Kidney (tissue), 22 donors: ENCODE measurements at places on chromosomes 3 and 15. TPM values are rescaled to one million over a fixed set of nuclear protein-coding genes. Genes with fewer than 3 reads are reported as not detected.

GRCh38 chr3:43755516-43756200 is 64.9 kb downstream of the ABHD5 start:
- DNase-seq: no peak

- DNase-seq: no peak
Measured at GRCh38 chr15:100958326-100959065, 39.3 kb downstream of the LRRK1 start.

Gene CDHR4
- polyA plus RNA-seq: not detected

DNA sequence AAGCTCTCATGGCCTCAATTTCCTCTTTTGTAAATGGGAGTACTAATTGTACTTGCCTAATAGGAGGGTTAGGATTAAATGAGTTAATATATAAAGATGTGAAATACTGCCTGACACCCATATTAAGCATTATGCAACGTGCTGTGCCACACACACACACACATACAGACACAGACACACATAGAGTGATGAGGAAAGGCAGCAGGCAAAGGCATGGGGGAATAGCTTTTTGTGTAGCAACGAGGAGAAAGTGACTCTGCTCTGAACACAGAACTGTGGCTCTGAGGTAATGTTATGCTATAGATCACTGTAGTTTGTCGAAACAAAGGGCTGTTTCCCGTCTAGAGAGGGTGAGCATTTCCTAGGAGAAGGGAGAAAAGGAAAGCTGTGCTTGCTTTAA is 233.3 kb upstream of the SLCO3A1 start:
- DNase-seq: no peak

Gene CAND2
- 3.9 TPM for polyA plus RNA-seq

- DNase-seq: no peak
Measured at GRCh38 chr3:122898298-122898697, 103.4 kb downstream of the SLC49A4 start.

- no peak for DNase-seq
Measured at GRCh38 chr15:97692301-97693015, 268.0 kb upstream of the ARRDC4 start.

Gene CCR1
- polyA plus RNA-seq: 7.4 TPM

- DNase-seq: peak; percentile 71
Measured at GRCh38 chr15:80252121-80252518, at the start of gene CTXND1. TSS of gene CTXND1 (minus strand) at chr15:80252213. CDS start at chr15:80201949, 50,264 bp downstream.

GRCh38 chr3:99250821-99251355 is 349.4 kb upstream of the DCBLD2 start:
- DNase-seq: no peak

Gene CHDH
- 26.5 TPM for polyA plus RNA-seq

- peak; percentile 59 for DNase-seq
Measured at GRCh38 chr3:195543500-195544229, 540 bp upstream of the PPP1R2 start.

GRCh38 chr15:73391128-73391872 is 22.5 kb upstream of the HCN4 start:
- DNase-seq: no peak

DNA sequence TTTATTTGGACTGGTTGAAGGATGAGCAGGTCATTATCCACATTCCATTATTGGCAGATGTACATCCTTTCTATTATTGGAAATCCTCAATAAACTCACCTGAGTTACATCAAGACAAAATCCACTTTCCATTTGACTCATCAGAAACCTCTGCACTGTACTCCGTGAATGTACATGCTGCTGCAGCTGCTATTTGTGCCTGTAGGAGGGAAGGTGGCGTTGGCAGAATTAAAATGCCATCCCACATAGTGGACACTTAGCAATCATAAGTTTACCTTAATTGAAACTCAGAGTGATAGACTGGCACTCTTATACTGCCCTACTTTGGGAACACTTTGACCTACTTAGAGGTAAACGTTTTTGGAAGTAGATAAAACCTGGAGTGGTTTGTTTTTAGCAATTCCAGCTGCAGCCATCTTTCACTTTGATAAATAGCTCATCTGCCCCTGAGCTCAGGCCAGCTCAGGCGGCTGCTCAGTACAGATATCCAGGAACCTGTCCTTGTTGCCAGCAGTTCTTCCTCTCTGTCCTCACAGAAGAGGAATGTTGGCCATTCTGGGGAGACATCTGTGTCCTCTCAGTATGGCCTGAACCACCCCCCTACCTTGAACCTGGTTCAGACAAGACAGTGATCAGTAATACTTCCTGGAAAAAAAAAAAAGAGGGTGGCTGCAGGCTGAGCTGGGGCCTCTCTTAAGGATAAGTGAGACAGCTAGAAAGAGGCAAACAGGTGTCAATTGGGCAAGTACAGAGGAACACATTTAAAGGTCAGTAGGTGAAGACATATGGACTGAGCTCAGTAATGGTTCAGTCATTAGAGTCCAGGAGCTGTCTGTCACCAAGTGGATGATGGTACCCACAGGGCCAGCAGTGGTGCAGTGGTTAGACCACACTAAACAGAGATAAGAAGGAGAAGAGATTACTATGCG is 153.4 kb upstream of the UMPS start:
- no peak for DNase-seq

Gene ACSBG1
- 0.86 TPM for polyA plus RNA-seq

Gene APBA2
- 1.0 TPM for polyA plus RNA-seq

GRCh38 chr15:73711526-73711925 is 27.3 kb downstream of the CD276 start:
- no peak for DNase-seq

DNA sequence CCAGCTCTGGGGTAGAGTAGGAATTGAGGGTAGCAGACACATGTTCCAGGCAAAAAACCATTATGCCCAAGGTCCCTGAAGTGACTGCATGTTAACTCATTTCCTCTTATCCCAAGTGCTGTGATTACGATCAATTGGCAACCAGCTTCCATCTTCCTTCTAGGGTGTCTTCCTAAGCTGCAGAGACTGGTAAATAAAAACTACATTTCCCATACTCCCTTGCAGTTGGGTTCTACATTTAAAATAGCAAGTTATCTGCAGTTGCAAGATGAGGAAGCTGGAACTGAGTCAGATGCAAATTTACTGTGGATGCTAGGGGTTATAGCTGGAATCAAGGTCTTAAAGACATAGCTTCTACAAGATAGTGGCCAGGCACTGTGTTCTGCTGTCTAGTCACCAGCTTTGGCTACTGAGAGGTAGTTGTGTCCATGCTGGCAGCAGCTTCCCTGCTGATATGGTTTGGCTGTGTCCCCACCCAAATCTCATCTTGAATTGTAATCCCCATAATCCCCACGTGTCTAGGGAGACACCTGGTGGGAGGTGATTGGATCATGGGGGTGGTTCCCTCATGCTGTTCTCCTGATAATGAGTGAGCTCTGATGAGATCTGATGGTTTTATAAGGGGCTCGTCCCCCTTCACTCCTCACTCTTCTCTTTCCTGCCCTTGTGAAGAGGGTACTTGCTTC is 51.3 kb upstream of the FBN1 start:
- DNase-seq: no peak

DNA sequence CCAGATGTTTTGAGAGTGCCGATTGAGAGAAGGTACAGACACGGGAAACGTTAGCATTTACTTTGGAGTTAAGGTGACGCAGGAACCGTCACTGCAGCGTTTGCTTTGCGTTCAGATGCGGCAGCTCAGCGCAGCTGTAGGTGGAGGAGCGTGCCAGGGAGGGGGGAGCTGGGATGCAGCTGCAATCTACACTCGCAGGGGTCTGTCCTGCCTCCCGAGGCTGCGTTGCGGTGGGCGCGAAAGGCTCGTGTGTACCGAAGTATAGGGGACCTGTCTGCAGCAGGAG is 425 bp upstream of the FYTTD1 start:
- DNase-seq: no peak

DNA sequence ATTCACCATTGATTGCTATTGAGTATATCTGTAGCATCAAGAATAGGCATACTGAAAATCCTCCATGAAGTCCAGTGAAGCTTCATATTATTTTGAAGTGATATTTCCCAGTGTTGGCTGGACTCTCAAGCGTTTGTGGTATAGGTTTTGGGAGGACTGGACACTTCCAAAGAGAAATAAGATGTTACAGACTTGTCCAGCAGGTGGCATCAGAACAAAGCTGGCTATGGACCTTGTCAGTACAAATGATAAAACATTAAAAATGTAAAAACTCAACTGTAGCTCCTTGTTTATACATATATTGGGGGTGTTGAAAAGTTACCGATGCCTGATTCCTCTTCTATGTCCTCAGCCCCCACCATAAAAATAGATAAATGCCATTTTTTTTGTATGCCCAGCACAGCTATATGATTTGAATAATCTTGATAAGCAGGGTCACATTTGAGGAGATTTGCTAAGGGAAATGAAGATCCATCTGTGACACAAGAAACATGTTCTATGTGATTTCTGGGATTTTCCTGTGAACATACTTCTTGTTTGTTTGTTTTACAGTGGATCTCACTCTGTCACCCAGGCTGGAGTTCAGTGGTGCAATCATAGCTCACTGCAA is 54.5 kb upstream of the GOLGA6B start:
- peak; percentile 64 for DNase-seq

DNA sequence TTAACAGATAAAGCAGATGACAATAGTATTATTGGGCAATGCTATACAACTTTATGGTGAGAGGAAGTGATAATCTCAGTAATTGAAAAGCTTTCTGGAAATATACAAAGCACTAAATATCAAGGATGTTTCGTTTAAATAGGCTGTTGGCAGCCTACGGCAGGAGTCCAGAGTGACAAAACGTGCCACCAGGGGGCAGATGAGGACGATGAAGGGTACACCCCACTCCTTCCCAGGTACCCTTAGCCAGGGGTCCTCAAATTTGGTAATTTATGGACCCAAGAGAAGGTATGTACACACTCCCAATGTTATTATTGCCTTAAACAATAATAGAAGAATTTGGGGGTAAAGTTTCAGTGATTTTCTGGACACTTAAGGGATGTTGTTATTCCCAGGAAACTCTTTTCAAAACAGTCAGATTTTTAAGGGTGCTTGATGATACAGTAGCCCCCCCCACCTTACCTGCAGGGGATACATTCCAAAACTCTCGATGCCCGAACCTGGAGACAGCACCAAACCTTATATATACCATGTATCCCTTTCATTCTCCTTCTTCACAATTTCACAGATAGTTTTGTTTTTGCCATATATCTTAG is 1.4 kb upstream of the MAGEL2 start:
- DNase-seq: peak; percentile 59

- DNase-seq: no peak
Measured at GRCh38 chr3:24437326-24437725, 57.3 kb downstream of the THRB start.

Gene RPS17
- polyA plus RNA-seq: 2,465 TPM

GRCh38 chr15:66729331-66729951 is 27.4 kb downstream of the SMAD6 start:
- DNase-seq: peak; percentile 91

Gene HCLS1
- polyA plus RNA-seq: 11.7 TPM

Gene MBD4
- polyA plus RNA-seq: 25.4 TPM

Gene CFAP161
- not detected for polyA plus RNA-seq

Gene C3orf70
- polyA plus RNA-seq: 0.69 TPM

GRCh38 chr3:185724761-185725160 is 100.1 kb downstream of the IGF2BP2 start:
- no peak for DNase-seq

Gene DUOXA2
- 0.37 TPM for polyA plus RNA-seq

- DNase-seq: no peak
Measured at GRCh38 chr15:26630857-26631256, 142.0 kb downstream of the GABRB3 start.

DNA sequence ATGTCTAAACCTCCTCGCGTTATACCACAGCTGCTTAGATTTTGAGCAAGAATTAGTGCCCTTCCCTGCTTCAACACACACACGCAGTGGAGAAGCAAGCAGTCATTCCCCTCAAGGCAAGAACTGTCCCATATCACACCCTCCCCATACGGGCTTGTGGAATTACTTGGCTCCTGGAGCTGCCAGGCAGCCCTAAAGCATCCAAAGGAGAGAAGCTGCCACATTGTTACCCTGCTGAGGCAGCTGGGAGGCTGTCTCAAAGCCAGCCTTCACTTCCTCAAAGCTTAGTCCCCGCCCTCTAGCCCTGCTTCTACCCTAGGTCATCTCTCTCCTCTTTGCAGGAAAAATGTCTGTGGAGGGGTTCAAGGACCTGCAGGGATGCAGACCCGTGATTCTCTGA is 153.4 kb downstream of the RORA start:
- no peak for DNase-seq

DNA sequence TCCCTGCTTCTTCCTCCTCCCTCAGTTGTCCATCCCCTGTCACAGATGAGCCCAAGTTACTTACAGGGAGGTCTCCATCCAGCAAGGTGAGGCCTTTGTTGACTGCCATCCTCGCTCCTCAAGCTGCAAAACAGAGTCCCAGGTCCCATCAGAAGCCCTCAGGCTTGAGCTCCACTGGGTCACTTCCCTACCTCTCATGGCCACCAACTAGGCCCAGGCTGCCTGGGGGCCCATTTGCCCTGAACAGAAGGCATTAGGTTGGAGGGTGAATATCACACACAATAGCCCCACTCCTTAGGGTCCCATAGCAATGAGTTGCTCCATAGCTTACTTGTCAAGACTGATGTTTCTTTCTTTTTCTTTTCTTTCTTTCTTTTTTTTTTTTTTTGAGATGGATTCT is 1.8 kb downstream of the PLIN1 start:
- no peak for DNase-seq

GRCh38 chr15:87722941-87723691 is 533.4 kb downstream of the NTRK3 start:
- DNase-seq: peak; percentile 45

DNA sequence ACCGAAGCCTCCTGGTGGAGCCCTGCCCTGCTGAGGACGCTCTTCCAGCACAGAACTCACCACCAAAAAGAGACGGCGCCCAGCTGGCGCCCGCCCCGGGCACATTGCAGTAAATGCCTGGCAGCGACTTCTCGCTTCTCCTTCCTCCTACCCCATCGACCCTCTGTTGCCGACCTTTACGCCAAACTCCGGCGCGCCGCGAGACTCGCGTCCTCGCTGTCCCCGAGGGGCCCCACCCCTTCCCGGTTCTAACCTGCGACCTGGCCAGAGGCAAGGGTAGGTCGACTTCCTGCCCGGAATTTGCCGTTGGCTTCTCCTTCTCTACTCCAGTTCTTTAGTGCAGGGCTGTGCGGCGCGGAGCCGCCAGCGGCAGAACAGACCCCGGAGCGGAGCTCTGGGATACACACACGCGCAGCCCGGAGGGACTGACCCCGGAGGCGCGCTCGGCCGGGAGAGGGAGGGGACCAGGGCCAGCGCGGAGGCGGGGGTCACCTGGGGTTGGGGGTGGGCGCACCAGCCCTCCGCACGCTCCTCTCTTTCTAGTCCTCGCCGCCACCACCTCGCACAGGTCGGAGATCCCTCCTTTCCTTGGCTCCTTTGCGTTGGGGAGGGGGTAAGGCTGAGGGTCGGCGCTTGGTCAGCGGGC is 226.6 kb upstream of the AZI2 start:
- peak; percentile 68 for DNase-seq

- DNase-seq: no peak
Measured at GRCh38 chr15:98753726-98754656, 105.7 kb downstream of the IGF1R start.

- DNase-seq: no peak
Measured at GRCh38 chr3:32603064-32603463, 32.4 kb upstream of the DYNC1LI1 start.

GRCh38 chr15:100112061-100112420 is 229.7 kb downstream of the ADAMTS17 start:
- DNase-seq: no peak

Gene MORC1
- polyA plus RNA-seq: not detected
